ENCODE measurements at places on chromosomes 1 and 21.

DNA sequence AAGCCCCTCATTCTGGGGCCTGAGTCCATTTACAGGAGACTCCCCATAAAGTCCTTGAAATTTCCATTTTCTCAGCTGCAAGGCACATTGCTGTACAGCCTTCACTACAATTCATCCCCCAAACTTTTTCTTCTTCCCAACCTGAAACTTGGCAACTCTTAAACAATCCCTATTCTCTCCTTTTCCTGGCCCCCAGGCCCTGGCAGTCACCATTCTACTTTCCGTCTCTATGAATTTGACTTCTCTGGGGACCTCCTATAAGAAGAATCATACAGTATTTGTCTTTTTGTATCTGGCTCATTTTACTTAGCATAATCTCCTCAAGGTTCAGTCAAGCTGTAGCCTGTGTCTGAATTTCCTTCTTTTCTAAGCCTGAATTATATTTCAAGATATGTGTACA is 332.9 kb downstream of the PCP4 start:
- no peak for DNase-seq

DNA sequence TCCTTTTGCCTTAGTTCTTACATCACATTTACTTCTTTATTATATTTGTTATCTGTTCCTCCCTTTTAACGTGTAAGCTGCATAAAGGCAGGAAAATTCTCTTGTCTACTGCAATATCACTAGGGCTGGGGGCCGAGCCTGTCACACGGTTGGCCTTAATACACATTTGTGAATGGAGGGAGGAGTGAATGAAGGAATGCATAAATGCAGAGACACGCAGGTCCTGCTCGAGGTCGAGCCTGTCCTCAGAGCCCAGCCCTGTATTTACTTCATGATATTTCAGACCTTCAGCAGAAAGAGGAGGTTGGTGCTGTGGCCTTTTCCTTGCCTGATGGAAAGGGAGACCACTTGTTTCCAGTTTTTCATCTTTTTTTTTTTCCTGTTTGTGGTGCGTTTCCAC is 671.3 kb downstream of the PTPRU start:
- DNase-seq = no peak

- no peak for DNase-seq
Observed at GRCh38 chr1:116096013-116096618, 15.1 kb upstream of the MAB21L3 start.

- no peak for DNase-seq
Observed at GRCh38 chr1:181057079-181057478, 23.3 kb downstream of the MR1 start.

DNA sequence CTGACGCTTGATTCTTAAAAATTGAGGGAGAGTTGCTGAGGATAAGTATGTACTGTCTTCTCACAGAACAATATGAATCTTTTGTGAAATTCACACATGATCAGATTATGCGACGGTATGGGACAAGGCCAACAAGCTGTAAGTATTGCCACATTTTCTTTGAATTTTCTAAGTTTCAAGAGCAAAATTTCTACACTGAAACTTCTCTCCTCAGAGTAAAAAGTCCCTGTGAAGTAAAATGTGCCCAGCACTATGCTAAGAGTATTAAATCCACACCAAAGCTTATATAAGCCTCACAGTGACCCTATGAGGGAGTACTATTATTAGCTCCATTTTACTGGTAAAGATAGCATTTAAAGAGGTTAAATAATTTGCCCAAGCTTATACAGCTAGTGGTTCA is 12.2 kb downstream of the AKIRIN1 start:
- DNase-seq = no peak

DNA sequence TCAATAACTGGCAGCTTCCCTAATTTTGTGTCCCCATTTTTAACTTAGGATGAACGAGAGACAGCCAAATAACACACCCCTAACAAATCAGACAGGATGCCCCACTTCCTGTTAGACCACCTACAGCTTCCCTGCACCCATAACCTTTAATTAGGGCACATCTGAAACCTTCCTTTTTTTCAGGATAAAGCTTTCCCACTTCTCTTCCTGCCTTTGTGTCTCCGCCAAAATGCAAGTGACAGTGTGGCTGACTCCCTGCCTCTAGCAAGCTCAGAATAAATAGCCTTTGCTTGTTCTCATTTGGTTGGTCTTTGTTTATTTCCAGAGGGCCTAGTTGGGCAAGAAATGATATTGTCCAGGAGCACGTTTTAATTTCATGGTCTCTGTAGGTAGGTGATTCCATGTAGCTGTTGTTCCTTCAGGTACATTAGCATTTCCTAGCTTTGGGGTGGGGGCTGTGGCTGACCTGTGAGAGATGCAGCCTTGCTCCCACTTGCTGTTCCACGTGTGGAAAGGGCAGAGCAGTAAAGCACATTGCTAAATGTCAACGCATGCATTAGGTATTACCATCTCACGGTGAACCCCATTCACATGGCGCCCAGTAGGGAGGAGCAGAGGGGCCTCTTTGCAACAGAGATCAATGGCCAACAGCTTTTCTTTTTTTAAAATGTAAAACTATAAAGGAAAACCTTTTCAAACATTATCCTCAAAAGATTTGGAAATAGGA is 154.9 kb downstream of the ST6GALNAC3 start:
- DNase-seq = no peak

- no peak for DNase-seq
Observed at GRCh38 chr1:221829327-221830015, 87.6 kb upstream of the DUSP10 start.

- DNase-seq = no peak
Observed at GRCh38 chr21:42784276-42784675, 95.1 kb downstream of the WDR4 start.

DNA sequence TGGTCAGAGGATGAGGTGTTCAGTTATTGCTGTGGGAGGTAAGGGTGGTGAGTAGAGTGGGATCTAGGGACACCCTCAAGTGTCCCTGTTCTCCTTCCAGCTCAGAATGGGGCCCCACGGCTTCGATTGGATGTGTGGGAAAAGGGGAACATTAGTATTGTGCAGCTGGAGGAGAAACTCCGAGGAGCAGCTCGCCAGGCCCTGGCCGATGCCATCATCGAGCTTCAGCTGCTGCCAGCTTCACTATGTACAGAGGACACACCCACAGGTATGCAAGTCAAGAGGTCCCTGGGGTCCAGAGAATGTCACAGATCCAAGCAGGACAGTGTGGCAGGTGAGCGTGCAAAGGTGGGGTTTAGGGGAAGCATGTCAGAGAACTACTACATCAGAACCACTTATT is 13.9 kb downstream of the HYI start:
- DNase-seq = no peak

GRCh38 chr1:20705203-20705755 is 12.5 kb downstream of the KIF17 start:
- no peak for DNase-seq

GRCh38 chr1:64049900-64050540 is 153.4 kb upstream of the UBE2U start:
- DNase-seq = no peak

DNA sequence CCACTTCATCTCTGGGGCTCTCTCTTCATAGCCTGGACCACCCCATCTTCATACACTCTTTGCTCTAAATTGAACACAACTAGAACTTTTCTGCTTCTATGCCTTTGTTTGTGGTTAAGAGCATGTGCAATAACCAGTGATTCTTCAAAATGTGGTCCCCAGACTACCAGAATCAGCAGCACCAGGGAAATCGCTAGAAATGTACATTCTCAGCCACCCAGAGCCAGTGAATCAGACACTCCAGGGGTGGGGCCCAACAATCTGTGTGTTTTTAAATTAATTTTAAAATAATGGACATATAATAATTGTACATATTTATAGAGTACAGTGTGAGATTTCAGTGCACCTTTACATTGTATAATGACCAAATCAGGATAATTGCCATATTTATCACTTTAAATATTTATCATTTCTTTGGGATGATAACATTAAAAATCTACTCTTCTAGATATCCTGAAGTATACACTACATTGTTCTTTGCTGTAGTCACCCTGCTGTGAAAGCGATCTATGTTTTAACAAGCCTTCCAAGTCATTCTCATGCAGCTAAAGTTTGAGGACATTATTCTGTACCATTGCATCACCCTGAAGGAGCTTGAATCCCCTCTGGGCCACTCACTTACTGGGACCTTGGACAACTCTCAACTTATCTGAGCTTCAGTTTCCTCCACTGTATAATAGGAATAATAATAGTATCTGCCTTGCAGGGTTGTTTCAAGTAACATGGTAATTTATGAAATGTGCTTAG is 10.8 kb downstream of the GRHL3 start:
- DNase-seq = no peak

GRCh38 chr1:165641231-165641987 is 10.4 kb downstream of the MGST3 start:
- no peak for DNase-seq

DNA sequence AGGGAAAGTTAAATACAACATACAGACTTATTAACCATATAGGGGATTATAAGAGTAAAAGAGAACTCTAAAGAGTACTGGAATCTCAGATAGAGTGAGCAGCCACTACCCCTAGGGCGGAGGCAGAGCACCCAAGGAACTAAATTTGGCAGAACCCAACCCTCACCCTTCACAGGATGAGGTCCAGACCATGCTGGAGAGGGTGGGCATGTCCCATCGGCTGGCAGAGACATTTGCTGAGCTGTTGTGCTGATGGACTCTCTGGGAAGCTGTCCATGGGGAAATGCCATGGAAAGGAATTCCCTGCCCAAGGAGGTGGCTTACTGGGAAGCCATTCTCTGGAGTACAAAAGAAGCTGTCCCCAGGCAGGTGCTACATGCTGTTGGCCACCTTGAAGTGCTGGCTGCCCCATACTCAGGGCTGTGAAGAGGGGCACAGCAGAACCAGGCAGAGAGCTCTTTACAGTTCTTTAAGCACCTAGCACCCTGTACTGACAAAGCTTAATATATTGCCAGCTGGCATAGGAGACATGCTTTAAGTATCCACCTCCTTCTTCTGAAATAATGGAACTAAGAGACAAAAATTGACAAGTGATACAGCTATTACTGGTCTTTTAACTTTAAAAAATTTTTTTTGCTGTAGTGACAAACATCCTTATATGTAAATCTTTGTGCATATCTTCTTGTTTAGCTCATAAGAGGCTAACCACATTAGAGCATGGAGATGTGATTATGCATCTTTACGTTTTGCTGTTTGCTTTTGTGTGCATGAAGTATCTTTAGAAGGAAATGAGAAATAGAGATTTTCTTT is 29.6 kb downstream of the TSNAX start:
- DNase-seq = no peak

GRCh38 chr1:76240316-76240715 is 165.8 kb downstream of the ST6GALNAC3 start:
- no peak for DNase-seq

DNA sequence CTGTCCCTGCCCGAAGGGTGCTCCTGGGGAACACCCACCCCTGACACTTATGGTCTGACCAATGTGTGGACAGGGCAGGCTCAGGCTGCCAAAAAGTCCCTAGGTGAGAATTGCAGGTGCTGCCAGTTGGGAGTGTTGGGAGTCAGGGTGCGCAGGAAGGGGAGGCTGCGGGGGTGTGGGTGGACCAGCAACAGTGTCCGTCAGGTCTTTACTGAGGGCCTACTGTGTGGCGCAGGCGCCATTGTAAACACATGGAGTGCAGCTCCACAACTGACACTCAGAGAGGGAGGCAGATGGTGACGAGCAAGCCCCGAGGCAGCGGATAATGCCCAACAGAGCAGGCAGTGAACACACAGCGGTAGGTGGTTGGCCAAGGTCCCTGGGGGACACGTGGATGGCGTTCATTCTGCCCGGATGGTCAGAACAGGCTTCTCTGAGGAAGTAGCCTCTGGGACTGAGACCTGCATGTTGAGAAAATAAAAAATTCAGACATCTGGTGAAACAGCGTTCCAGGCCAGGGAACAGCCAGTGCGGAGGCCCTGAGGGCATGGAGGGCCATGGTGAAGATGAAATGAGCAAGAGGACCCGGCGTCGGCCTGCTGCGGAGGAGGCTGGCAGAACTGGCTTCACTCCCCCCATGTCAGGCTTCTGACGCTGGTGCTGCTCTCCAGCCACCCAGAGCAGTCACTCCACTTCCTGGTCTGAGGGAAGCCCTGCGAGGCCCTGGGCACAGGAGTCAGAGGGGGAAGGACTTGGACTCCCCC is 136.2 kb upstream of the ZBTB40 start:
- no peak for DNase-seq

- no peak for DNase-seq
Observed at GRCh38 chr1:224767676-224768075, 151.6 kb downstream of the CNIH3 start.

- no peak for DNase-seq
Observed at GRCh38 chr1:32286763-32287162, 5.1 kb upstream of the HDAC1 start.

- no peak for DNase-seq
Observed at GRCh38 chr1:6223617-6224016, 12.1 kb downstream of the ICMT start.

DNA sequence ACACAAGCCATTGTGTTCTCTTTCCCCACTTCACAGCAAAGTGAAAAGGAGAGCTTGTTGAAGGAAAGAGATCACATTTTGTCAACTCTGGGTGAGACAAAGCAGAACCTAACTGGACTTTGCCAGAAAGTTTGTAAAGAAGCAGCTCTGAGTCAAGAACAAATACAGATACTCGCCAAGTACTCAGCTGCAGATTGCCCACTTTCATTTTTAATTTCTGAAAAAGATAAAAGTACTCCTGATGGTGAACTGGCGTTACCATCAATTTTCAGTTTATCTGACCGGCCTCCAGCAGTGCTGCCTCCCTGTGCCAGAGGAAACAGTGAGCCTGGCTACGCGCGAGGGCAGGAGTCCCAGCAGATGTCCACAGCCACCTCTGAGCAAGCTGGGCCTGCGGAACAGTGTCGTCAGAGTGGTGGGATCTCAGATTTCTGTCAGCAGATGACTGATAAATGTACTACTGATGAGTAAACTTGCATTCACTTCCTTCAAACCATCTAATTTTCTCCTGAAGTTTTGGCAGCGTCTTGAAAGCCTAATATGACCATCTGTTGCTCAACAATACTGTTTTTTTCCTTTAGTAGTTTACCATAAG is 43.7 kb downstream of the BACH1 start:
- peak; percentile 16 for DNase-seq

- DNase-seq = peak; percentile 88
Observed at GRCh38 chr1:161159087-161159912, at the start of gene USP21. Gene USP21 (plus strand): TSS chr1:161159500. CDS start chr1:161160641, 1,141 bp downstream.

- no peak for DNase-seq
Observed at GRCh38 chr1:230122366-230123279, 55.6 kb downstream of the GALNT2 start.

GRCh38 chr1:225987491-225988316 is 11.4 kb downstream of the SDE2 start:
- no peak for DNase-seq

- no peak for DNase-seq
Observed at GRCh38 chr1:46819335-46819734, 20.5 kb downstream of the CYP4B1 start.

DNA sequence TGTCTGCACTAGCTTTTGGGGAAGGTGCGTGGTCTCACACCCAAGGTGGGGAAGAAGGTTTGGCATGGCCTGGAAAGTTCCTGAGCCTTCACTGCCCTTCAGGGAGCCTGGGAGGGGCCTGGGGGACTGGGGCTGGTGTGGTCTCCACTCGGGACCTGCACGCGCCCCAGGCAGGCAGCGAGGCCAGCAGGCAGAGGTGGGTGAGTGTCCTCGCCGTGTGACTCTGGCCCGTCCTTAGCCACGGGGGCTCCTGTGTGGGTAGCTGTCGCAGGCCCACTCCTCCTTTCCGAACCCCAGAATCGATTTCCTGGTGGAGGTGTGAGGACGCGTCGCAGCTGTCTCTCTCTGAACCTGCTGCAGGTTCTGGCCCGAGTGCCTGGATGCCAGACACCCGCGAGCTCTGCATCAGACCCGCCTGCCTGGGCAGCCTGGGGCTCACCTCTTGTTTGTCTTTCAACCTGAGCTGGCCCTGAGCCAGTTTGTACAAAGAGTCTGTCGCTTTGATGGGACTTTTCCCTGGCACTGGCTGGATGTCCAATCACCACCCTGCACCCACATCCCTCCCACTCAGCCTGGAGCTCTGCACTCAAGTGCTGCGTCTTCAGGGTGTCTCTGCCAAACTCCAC is 36.0 kb upstream of the SLC19A1 start:
- DNase-seq = no peak
